ENCODE measurements at places on chromosomes 7 and 10.

DNA sequence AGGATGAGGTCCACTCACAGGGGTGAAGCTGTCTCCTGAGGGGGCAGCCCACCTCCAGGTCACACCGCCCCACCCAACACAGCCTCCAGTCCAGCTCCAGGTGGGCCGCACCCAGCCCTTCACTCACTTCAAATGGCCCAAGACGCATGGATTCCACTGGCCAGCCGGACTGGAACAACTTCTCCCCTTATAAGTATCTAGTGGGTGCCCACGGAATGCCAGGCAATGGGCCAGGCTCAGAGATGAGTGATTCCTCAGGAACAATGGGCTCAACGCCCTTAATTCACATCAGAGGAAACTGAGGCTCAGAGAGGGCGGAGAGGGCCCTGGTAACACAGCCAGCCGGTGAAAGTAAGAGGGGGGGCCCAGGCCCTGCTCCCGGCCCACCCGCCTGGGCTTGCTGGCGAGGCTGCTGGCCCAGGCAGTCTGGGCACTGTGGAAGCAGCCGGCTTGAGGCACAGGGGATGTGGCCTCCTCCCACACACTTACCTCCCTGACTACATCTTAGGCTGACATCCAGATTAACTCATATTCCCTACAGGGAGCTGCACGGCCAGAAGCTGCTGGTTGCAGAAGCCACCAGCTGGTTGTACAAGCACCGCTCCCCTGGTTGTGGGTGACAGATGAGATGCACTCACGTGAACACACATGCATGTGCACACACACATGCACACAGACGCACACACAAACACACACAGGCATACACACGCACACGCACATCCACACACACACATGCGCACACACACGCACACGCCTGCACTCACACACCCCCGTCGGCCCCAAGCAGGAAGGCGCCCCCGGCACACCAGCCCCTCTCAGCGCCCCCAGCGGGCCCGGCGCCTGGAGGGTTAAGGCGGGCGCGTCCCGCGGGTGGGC lies 1.0 kb upstream of the FAM20C start:
- DNase-seq, result no peak

GRCh38 chr7:2213551-2214215 lies 19.1 kb downstream of the MAD1L1 start:
- no peak for DNase-seq

DNA sequence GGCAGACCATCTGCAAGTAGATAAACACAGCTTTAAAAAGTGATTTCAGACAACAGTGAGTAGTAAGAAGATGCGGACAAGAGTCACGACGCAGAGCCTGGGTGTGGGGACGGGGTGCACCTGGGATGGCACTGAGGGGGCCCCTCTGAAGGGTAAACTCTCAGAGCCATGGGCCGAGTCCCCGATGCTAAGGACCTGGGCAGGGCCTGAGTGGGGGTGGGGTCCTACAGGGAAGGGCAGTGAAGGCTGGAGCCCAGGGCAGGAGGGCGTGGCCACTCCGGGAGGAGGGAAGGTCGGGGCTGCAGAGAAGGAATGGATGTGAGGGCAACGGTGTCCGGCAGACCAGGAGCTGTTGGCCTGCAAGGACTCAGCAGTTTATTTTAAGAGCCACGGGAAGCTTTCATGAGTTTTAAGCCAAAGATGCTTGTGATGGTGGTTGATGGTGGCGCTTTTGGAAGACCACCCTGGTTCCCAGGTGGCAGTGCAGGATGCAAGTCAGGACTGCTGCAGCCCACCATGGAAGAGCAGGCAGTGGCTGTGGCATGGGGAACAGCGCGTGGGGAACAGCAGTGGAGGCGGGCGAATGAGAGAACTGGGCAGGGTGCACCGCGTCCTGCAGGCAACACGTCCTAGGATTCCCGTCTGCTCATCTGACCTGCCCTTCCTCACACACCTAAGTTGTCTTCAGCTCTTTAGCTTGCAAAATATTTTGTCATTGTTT lies 296.8 kb downstream of the DNAJB6 start:
- DNase-seq, result no peak

DNA sequence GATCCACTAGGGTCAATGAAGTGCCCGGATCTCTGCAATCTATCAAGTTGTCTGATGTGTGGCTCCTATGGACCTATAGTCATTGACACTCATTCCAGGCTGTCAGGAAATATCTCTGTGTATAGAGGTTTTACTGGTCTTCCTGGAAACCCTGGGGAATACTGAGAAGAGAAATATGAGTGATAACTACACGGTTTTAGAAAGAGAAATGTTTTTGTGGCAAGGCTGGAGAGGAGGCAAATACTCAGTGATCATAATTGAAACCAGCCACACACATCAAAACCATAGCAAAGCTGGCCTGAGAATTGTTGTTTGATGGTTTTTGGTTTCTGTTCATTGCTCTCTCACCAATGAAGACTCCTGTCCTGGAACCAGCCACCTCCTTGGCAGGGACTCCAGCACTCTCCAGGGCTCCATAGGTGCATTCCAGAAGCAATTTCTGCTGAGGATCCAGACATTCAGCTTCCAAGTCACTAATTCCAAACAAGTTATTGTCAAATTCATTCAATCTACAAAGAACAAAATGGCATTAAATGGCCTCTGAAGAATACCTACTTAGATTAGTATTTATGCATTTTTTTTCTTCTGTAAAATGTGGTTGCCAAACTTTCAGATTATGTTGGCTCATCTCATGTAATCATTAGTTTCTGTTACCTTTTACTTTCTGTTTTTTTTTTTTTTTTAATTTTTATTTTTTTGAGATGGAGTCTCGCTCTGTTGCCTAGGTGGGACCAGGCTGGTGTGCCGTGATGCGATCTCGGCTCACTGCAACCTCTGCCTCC lies 108.6 kb upstream of the ABI1 start:
- DNase-seq, result no peak

DNA sequence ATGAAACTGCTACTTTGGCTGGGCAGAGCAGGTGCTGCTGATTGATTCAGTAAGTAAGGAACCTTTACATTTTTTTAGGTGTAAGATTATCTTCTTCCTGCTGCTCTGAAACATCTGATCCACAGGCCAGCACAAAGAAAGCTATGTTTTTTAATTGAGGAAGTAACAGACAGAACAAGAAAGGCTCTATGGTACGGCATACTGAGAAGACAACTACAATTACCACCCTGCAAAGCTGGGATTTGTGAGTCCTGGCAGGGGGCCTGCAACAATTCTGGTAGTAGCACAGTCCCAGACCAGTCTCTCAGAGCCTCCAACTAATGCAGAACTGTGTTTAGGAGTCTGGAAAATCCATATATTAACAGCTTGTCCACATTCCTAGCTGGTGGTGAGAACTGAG lies 103.0 kb upstream of the LRRTM3 start:
- no peak for DNase-seq

DNA sequence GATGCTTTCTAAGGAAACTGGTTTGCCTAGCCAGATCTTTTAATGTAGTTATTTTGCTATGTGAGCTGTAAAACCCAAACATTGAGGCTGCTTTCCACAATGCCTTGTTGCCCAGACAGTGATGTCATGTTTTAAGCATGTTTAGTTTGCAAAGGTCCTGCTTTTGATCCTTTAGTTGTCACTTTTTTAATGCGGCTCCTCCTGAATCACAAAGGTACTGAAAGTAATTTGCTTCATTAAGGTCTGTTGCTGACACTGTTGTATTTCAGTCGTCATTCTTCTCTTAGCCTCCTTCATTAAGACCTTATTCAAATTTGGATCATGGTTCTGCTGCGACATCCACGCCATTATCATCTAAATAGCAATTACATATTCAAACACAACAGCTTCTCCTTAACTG lies 10.6 kb downstream of the RPA3 start:
- no peak for DNase-seq

GRCh38 chr10:98262571-98262970 lies 5.4 kb downstream of the LOXL4 start:
- DNase-seq, result peak; percentile 54

- peak; percentile 74 for DNase-seq
These were observed at the start of gene DLG5 for GRCh38 chr10:77926566-77927401. Gene DLG5, minus strand, starts transcription at chr10:77926755. Its CDS starts 235 bp downstream, at chr10:77926520.

DNA sequence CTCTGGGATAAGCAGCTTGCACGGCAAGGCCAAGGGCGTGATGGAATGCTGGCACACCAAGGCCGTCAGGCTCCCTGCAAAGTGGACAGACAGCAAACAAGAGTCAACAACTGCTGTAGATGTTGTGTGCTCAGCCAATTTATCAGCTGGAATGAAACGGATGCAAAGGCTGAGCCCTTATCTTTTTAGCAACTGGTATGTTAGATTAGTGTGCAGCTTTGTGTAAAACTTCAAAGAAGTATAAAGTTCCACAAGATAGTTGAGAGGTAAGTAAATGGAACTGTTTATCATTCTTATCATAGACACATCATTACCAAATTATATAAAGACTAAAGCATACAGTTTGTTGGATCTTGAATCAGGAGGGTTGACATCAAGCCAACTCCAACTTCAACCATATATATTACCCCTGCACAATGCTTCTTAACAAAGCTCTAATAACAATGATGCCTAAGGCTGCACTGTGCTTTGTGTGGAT lies 289.0 kb downstream of the TNS3 start:
- DNase-seq, result no peak

DNA sequence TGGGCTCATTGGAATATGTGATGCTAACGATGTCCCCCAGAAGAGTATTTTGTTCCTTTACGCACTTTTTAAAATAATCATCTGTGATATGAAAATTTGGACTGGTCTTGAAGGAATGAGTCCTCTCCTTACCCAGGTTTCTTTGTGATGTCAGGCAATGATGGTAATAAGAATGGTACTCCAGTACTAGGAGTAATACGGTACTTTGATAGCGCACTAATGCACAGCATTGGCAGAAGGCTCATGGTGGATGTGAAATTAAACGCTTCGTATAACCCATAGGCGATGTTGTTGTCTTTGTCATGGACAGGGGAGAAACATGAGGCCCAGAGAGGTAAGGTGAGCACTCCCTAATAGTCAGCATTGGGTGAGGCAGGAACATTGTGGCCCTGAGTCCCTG lies 125.4 kb downstream of the DPP6 start:
- DNase-seq, result no peak

GRCh38 chr7:179209-179681 lies 13.1 kb upstream of the FAM20C start:
- no peak for DNase-seq

- DNase-seq, result no peak
These were observed 172.7 kb downstream of the NEURL1 start for GRCh38 chr10:103666087-103666761.

DNA sequence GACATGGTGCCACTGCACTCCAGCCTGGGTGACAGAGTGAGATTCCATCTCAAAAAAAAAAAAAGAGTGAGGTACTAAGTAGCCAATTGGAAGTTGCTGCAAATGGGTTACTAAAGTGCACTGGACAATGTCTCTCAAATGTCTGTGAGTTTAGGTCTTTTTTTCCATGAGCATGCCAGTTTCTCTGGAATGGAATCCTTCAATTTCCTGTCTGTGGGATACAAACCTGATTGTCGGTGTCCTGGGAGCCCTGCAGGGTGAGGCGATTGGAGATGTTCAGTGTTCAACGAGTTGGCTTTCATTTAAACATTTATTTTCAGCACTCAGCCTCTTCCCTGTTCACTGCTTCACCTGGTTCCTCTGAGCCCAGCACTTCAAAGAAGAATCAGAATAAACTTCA lies 5.3 kb upstream of the CALD1 start:
- no peak for DNase-seq

GRCh38 chr10:76743169-76743568 lies 894.4 kb downstream of the KCNMA1 start:
- no peak for DNase-seq

DNA sequence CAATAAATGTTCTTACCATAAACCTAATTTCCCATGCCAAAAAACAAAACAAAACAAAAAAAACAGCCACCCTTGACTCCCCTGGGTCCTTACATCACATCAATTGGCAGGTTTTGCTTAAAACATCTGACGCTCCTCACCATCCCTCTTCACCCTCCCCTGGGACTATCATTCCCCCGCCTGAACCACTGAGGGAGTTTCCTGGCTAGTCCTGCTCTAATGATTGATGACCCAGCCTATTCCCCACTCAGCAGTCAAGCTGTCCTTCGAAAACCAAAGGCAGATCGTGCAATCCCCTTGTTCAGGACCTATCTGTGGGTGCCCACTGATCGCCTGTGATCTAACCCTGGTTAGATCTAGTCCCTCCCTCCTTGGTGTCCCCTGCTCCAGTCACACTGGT lies 11.2 kb upstream of the FRMPD2 start:
- DNase-seq, result no peak

DNA sequence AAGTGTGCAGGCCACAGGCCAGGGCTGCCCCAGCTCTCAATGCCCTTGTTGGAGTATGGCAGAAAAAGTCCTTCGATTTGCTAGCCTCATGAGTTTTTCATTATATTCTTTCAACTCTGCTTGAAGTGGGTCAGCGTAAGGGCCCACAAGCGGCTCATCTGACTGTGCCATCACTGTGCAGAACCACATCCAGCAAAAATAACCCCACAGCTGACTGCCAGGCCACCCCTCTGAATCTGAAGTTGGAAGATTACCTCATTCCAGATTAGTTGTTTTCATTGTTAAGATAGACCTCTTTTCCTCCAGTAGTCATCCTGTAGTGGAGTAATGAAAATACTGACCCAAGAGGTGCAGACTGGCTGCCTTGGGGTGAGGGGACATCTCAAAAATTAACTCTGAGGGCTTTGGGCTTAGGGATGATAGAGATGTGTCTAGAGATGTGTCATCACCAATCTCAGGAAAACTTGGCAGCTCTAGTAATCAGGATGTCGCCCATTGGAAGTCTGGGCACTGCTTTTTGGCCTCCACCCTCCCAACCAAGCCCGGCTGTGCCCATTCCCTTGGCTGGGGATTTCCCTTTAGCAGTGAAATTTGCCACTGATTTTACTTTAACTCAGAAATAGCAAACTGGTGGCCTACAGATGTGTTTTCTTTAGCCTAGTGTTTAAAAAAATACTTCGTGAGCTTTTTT lies 164.3 kb downstream of the LCOR start:
- no peak for DNase-seq

DNA sequence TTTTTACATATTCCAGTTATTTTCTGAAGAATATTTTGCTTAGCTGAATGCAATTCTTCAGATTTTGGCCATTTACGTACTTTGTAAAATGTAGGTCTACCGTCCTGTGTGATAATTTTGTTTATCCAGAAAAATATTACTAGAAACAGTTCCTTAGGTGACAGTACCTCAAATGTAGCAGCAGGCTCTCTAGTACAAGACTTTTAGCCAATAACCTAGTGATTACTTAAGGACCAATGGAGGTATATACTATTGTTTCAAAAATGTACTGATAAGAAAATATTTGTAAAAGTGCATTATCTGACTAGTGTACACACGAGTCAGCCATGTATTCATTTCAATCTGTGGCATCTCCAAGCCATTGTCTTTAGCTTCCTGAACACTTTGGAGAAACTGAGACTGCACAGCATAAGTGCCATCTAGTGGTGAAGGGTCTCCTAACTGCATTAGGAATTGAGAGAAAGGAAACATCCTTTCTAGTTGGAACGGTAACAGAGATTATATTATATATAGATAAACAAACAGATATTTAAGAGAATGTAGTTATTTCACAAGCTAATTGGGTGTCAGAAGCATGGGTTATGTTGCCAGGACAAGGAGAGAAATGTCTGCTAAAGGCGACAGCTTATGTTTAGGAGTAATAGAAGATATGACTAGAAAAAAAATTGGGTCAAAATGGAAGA lies 23.7 kb downstream of the RTKN2 start:
- DNase-seq, result no peak

GRCh38 chr7:123494193-123494796 lies 40.1 kb downstream of the IQUB start:
- no peak for DNase-seq
